Inflammatory macrophage treated with lipopolysaccharide for 1 hour (primary cell): ENCODE measurements at places on chromosomes 4 and X.

DNA sequence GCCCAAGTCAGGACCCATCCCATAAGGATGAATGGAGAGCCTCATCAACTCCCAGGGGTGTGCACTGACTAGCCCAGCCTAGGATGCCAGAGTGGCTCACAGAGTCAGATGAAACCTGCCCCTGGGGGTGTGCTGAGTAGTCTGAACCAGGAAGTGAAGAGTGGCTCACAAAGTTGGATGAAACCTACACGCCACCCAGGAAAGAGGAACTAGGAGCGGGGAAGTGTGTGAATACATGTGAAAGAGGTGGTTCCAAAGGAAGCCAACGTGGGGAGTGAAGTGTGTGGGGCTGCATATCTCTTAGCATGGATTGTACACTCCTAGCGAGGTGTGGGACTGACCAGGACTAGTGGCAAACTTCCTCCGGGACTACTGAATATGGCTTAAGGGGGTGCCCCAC is 902.1 kb upstream of the NDST4 start:
- DNase-seq = no peak

DNA sequence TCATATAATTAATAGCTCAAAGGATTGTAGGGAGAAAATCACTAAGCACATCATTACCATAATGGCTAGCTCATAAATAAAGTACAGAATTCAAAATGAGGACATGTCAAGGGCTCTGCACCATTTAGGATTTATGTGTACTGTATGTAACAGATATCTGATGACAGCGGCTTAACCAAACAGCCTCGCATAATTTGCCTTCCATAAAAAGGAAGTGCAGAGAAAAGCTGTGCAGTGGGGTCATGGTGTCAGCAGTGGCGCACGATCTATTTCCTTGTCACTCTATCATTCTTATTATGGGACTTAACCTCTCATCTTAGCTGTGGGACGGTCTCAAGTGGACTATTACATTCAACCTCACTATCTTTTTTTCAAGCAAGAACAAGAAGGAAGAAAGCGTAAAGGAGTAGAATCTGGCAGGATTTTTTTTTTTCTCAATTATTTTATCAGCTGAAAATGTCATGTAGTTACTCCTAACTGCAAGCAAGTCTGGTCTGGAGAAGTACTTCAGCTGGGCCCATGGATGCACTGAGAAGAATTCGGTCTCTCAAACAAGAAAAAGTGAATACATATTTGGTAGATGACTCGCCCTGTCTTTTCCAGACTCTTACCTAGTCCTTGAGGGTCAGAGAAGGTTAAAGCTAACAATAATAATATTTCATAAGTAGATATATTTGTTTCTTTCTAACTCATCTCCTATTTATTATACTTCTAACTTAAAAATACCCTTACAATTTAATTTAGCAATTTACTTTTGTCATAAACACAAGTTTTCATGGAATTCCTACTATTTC is 94.6 kb downstream of the COX18 start:
- DNase-seq = no peak

DNA sequence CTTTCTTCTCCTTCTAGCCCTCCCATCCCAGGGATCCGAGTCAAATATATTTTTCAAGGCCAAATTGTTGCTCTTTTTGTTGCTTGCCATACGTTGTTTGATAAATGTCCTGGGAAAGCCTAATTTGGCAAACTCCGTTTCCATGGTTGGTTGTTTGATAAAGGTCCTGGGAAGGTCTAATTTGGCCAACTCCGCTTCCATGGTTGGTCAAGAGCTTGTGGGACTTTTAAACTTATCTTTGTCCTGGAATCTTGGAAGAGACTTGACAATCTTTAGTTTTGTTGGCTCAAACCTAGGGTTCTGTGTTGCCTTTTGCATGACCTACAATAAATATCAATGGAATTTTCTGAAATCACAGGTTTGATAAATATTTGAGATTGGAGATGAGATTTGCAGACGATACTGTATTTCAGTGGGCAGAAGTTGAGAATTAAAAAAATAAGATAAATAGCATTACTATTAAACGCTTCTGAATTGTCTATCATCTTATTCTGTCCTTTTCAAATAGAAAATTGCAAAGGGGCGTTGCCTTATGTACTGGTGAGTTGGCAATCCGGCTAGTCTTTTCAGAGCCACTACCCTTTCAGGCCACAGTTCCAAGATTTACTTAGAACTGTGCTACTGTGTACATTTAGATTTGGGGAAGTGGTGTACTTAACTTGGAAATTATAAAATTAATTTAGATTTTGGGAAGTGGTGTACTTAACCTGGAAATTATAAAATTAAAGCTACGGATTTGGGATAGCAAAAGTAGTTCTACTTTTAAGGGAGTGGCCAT is 804 bp downstream of the OSTC start:
- peak; percentile 53 for DNase-seq

- DNase-seq = no peak
These were observed 38.3 kb downstream of the NSG1 start for GRCh38 chr4:4425119-4425690.

GRCh38 chrX:153398275-153398960 is 2.7 kb downstream of the PNMA6E start:
- no peak for DNase-seq

DNA sequence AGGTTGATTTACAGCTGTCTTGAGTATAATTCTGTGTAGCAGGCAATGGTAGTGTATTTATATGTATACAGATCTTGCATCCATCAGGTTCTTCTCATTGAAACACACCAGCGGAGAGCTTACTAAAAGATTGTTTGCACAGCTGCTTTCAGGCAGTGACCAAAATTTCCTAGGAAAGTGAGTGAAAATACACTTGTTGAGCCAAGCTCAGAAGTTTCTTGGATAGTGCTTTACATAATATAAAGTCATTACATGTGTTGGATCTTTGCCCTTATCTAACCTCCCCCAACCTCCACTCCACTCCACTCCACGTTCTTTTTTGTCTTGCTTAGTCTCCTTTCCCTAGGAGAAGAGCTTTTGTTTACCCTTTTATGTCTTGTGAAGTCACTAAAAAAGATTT is 34.1 kb downstream of the CNKSR2 start:
- no peak for DNase-seq

DNA sequence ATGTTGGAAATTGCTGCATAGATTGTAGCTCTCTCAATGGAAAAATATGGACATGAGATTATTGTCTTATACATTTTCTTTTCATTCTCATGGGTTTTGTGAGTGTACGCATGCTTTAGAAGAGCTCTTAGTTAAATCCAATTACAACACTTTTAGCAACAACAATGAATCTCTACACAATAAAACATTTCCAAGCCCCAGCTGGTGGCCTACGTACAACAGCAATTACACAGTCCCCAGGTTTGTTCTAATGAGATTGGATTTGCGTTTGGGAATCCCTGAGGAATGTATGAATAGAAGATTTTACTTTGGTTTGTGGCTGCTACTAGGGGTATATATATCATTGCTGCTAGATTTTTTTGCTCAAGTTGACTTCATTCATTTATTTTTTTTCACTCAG is 98.6 kb downstream of the FHDC1 start:
- DNase-seq = no peak

GRCh38 chr4:8355864-8356565 is 84.5 kb downstream of the ACOX3 start:
- no peak for DNase-seq

GRCh38 chr4:98518559-98519267 is 139.7 kb downstream of the TSPAN5 start:
- no peak for DNase-seq

GRCh38 chrX:275476-275966 is 5.7 kb upstream of the PLCXD1 start:
- no peak for DNase-seq

GRCh38 chrX:1500701-1501624 is 36.0 kb downstream of the P2RY8 start:
- DNase-seq = peak; percentile 29

- no peak for DNase-seq
These were observed 14.4 kb upstream of the CYBB start for GRCh38 chrX:37765507-37765906.

DNA sequence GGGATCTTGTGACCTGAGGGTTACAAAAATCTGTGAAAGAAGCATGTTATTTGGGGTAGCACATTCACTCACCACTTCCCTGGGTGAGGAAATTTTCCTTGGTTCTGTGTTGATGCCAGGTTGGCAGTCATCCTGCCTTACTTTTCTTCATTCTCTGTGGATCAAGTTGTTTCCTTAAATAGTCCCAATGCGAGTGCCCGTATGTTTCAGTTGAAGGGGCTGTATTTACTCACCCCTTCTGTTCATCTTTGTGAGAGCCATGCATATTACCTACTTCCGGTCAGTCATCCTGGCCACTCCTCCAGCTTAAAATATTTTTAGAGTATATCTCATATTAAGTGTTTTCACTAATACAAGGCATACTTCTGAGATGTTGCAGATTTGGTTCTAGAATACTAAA is 2.6 kb upstream of the UGT2B7 start:
- no peak for DNase-seq

DNA sequence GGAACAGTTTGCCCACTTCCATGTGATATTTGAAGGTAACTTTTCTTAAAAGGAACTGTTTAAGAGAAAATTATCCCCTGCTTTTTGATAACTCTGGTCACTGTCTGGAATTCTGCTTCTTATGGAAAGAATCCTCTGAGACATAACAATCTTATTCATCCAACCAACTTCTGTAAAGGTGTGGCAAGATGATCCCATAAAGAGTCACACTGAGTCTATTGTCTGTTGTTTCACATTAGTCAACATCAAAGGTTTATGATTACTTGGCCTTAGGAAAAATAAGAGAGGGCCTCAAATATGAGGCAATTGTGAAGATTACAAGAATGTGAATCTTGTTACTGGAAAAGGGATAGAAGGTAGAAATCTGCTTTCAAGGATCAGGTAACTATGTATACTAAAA is 88.0 kb upstream of the MAGEB18 start:
- no peak for DNase-seq

GRCh38 chrX:68084765-68085164 is 348.5 kb downstream of the OPHN1 start:
- peak; percentile 27 for DNase-seq

DNA sequence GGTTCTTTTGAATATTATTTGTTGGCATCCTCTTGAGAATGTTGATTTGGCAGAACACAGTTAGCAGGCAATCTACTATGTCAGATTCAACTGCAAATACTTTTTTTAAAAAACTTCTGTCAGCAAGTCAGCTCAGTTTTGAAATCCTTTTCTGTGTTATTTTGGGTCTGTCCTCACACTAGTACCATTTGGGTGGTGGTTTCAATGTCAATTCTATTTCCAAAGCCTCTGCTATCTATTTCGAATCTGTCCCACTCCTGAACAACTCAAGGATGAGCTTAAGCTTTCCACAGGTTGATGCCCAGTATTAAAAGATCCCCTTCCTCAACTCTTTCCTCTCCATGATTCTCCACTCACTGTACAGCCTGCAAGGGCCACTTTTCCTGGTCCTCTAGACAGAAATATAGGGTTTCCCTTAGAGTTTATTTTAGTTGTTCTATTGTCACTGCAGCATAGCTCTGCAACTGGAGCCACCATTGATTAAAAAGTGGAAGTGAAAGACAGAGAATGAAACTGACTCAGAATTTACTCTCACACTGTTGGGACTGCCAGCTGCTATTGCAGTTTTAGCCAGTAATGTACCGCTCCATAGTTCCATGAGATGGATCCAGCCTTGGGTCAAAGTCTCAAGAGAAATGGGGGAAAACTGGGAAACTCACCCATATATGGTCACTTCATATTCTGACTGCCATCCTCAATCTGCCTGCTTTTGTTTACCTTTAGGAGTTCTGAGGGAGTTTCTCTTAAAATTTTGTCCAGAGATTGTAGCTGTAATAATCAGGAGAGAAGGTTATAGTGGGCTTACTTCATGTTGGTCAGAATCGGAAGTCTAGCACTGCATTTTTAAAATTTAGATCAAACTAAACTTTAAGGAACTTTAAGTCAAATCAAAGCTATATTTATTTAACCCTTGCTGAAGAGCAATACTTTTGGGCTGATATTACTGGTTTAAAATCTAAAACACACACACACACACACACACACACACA is 14.6 kb downstream of the HDX start:
- DNase-seq = peak; percentile 22

DNA sequence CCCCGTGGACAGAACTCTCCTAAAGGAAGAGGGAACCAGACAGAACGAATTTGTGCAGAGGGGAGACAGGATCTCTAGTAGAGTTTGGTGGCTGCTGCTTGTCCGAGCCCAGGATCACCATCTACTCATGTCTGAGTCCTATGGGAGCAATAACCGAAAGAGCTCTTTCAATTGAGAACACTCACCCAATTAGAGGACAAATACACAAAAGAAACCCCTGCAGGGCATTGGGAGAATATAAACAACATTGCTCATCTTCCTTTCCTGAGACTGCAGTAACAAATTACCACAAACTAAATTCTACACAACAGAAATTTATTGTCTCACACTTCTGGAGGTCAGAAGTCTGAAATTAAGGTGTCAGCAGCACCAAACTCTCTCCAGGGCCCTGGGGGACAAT is 65.6 kb downstream of the SPINK2 start:
- DNase-seq = no peak

GRCh38 chrX:40871385-40872082 is 136.2 kb upstream of the MED14 start:
- peak; percentile 43 for DNase-seq

GRCh38 chr4:142194905-142195304 is 558.5 kb downstream of the IL15 start:
- DNase-seq = no peak

DNA sequence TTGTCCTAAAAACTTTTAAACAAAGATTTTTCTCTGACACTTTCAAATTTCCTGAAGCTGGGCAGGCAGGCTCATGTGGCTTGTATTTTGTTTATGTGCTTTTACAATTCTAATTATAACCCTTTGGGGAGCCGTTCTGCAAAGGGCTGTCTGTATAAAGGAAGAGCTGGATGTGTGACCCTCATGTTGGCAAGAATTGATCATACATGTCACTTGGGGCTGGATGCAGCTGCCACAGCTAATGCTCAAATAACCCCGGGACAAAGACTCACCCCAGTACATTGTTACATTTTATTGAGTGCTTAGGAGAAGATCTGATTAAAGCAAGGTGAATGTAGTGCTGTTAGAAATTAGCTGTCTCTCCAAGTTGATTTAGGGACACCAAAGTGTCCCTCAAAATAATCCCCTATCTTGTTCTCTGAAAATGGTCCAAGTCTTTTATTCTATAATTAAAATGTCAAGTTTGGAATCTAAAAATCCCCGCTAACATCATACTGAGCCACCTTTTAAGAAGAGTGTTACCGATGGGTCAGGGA is 13.0 kb upstream of the DAPP1 start:
- DNase-seq = no peak

DNA sequence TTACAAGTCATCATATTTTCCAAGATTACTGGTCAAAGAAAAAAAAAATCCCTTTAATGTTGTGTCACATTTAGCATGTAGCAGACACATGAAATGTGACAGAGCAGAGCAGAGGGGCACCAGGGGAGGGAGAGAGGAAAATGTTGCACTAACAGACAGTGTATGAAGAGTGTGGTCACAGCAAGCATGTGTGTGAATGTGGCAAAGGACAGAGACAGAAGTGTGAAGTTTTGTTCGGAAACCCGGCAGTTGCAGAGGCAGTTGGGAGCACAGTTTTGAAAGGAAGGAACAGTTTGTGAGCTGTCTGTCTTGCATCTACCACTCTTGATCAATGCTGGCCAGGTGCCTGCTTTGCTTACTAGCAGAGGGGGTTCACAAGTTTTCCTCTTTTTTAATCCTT is 83.9 kb upstream of the MAP3K15 start:
- DNase-seq = no peak
